Dermis microvascular lymphatic vessel endothelial cell (primary cell): ENCODE measurements at places on chromosomes 16 and 17. TPM values are rescaled to one million over a fixed set of nuclear protein-coding genes. Genes with fewer than 3 reads are reported as not detected.
A peak's percentile ranks its signal among the peaks of the same experiment; 100 is the strongest.

- DNase-seq: no peak
These were observed 197.3 kb upstream of the SDK2 start for GRCh38 chr17:73841431-73842060.

SCGB1C2 gene
- not detected in 2 replicates for total RNA-seq

DNA sequence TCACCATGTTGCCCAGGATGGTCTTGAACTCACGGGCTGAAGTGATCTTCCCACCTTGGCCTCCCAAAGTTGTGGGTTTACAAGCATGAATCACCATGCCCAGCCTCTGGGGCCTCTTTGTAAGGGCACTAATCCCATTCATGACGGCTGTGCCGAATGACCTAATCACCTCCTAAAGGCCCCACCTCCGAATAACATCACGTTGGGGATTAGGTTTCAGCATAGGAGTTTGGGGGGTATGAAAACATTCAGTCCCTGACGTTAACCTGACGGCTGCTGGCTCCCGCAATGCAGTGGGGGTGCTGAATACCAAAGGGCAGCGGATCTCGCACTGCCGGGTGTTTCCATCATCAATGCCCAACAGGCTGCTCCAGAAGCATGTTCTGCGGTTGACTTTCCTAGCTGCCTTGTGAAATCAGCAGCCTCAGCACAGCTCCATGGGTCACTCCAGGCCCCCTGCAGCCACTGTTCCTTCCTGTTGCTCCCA is 120.8 kb upstream of the SEC14L1 start:
- DNase-seq: no peak

DNA sequence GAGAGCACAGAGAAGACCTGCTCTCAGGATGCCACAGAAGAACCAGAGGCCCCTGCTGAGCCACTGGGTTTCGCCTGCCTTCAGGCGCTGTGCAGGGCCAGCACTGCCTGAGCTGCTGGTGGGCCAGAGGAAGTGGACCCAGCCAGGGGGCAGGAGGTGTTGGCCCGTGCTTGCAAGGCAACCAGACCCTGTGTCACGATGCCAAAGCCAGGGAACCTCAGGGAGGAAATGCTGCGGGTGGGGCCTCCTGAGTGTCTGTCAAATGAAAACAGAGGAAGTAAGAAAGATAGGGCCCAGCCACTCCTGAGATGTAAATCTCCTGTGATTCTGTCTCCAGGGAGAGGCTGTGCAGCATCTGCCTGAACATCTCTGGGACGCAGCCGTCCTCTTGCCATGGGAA is 58.1 kb upstream of the ADORA2B start:
- no peak for DNase-seq

- DNase-seq: no peak
These were observed 1461.2 kb upstream of the CDH8 start for GRCh38 chr16:63497408-63497807.

GRCh38 chr16:47213761-47214440 is 70.2 kb upstream of the NETO2 start:
- DNase-seq: no peak

DNA sequence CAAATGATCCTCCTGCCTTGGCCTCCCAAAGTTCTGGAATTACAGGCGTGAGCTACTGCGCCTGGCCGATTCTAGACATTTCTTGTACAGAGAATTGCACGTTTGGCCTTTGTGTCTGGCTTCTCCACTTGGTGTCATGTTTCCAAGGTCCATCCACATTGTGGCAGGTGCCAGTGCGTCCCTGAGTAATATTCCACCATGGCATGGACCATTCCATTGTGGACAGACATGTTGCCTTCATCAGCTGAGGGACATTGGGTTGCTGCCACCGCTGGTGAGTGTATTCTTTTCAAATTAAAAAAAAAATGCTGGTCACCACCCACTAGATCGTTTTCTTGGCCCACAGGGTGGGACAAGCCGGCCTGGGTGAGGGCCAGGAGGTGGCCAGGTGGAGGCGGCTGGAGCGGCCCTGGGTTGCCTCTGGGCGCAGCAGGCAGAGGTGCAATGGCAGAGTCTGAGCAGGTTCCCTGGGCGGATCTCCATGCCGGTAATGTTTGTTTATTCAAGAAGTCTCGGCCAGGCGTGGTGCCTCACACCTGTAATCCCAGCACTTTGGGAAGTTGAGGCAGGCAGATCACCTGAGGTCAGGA is 274.1 kb downstream of the SEC14L1 start:
- no peak for DNase-seq

DNA sequence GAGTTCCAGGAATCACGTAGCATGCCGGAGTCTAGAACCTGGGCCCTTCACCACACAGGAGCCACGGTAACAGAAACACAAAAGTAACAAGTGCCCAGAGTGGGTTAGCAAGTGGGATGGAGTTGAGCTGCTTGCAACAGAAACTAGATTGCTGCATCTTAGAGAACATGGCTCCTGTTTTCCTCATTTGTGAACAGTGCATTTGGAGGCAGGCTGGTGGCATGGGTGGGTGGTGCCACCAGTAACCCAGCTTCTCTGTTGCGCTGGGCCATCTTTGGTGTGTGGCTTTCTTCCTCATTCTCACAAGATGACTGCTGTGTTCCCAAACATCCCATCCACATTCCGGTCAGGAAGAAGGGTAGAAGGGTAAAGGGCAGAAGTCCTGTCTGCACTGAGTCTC is 95.5 kb downstream of the KATNIP start:
- DNase-seq: no peak

GRCh38 chr17:56593086-56593645 is 333 bp upstream of the NOG start:
- DNase-seq: no peak

- DNase-seq: no peak
These were observed 119.9 kb downstream of the COPRS start for GRCh38 chr17:31738996-31739699.

GRCh38 chr17:82296511-82297279 is 20.7 kb downstream of the CD7 start:
- DNase-seq: no peak

CPD gene
- 160 and 164 TPM in 2 replicates for total RNA-seq

- DNase-seq: no peak
These were observed 111.3 kb downstream of the SDR42E1 start for GRCh38 chr16:81900014-81900413.

IL17C gene
- not detected in 2 replicates for total RNA-seq

DNA sequence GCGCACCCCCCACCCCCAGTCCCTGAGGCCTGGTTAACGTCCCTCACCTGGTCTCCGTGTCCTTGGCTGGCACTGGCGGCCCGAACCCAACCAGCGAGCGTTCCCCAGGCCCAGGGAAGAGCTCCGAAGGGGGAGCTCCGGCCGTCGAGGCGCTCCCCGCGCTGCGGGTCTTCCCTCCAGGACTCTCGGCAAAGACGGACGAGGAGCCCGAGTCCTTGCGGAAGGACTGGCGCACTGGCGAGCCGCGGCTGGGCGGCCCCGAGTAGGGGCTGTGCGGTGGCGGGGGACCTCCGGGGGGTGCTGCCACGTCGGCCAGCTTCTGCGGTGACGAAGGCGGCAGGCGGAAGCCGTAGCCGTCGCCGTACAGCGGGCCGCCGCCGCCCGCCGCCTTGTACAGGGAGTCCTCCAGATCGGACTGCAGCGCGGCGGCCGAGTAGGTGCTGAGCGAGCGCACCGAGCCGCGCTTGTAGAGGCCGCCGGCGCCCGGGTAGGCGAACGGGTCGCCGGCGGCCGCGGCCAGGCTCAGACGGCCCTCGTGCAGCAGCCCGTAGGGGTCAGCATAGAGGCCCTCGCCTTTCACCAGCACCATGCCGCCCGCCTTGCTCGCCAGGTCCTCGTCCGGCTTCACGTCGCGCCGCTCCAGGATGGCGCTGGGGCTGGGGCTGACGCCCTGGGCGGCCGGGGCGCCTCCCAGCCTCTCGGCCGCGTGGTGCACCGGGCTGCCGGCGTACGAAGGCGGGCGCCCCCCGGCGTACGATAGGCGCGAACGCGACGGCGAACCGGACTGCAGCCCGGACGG is 44.1 kb downstream of the SRCIN1 start:
- DNase-seq: peak; percentile 11
